ENCODE measurements at places on chromosomes 7 and 10. TPM values are rescaled to one million over a fixed set of nuclear protein-coding genes. Genes with fewer than 3 reads are reported as not detected.

GRCh38 chr7:25124465-25125136 is 459 bp downstream of the CYCS start:
- DNase-seq = peak; percentile 10

- no peak for DNase-seq
Observed at GRCh38 chr7:89621925-89622641, 532.2 kb upstream of the STEAP1 start.

DNA sequence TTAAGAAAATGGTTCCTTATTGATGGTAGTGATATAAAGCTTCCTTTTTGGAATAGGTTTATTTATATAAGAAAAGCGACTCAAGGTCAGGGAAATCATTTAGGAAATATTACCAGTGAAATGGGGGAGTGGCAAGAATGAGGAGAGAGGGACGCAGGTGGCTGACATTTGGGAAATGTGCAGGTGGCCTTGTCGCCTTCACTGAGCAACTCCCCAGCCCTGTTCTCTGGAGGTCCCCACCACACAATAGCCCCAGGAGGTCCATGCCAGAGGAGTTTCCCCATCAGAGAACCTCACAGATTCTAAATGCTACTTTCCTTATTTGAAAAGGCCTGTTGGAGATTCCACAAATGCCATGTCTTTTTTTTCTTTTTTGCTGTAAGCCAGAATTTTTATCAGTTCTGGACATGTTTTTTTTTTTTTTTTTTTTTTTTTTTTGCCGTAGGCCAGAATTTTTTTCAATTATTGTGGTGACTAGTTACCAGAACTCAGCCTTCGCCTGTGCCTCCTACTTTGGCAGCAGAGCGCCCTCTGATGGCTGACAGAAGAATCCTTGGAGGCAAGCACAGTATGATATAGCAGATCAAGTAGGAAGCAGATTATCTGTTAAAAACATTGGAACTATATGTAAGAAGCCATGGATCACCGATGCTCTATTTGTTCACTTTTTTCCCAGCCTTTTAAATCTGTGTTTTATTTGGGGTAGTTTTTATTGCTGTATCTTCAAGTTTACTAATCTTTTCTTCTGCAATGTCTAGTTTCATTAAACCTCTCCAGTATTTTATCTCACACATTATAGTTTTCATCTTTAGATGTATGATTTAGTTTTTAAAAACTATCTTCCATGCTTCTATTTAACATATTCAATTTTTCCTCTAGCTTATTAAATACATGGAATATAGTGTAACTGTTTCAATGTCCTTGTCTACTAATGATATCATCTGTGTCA is 18.6 kb downstream of the OPALIN start:
- DNase-seq = peak; percentile 54

DNA sequence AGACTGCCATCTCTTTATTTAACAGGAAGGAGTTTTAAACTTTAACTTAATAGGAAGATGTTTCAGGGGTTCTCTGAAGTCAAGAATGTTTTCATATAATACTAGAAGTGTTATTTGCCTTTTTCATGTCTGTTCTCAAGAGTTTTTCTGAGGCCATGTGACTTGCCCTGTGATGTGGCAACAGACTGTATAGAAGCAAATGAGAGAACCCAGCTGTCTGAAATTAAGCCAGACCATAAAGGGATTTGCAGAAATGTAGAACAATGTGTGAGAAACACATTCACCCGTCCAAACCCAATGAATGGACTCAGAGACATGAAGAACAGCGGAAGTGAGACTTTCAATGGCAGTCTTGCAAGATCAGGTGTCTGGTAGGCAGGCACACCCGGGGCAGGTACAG is 23.8 kb downstream of the MAPK8 start:
- no peak for DNase-seq

- DNase-seq = no peak
Observed at GRCh38 chr7:149868623-149869290, 5.0 kb upstream of the ATP6V0E2 start.

- no peak for DNase-seq
Observed at GRCh38 chr10:99682752-99683151, 23.4 kb downstream of the ENTPD7 start.

DNA sequence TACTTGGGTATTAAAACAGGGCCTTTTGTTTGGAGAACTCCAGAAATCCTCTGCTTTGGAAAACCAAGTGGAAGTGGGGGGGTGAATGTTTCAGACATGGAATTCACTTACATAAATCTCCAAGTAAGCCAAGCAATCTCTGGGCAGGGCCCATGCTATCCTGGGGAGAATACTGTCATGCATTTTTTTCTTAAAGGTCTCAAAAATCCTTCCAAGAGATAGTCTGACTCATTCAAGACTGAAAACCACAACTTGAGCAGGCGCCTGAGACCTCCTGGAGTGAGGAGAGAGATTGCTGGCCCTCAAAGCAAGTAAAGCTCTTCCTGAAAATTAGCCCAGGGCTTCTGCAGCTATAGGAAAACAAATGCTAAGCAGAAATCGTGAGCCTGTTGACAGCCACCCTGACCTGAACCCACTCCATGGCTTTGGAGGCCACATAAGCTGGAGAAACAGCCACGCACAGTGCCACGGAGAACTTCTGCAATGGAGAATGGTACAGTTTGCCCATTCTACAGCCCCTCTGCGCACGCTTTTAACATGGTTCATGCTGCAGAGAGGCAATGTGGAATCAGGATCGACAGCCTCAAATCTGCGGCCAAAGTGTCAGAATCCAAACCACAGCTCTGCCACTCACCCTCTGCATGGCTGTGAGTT is 203.1 kb upstream of the AUTS2 start:
- no peak for DNase-seq

- no peak for DNase-seq
Observed at GRCh38 chr10:66505003-66505657, 420.7 kb upstream of the LRRTM3 start.

DNA sequence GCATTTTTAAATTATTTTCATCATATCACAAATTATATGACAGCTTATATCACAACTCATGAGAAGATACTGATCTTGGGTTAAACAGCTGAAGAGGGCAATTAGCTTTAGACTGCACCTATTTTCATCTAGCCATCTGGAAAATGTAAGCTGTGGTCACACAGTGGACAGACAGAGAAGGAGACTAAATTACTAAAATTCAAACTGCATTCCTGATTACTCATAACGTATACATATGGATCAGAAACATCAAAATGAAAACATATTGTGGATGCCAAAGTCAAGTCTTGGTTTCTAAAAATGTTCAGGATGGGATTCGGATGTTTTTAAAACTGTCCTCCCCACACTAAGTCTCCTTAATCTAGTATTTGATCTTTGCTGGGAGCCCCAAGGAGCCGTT is 6.6 kb downstream of the BBIP1 start:
- DNase-seq = peak; percentile 25

DNA sequence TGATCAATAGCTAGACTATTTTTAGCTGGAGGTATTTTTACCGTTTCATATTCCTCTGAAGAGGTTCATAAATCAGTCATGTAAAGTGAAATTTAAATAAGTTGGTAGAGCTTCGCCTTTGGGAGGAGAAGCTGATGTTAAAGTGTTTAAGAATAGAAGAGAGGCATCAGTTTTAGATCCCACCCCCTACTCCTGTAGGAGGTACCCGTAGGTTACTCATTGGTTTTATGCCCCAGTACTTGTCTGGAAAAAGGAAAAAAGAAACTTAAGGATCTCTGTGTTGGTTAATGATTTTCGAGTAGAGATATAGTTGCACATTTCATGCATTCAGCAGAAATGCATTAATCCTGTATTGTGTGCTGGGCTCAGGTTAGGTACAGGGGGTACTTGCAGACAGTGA is 8.7 kb downstream of the ZNF365 start:
- DNase-seq = no peak

- DNase-seq = no peak
Observed at GRCh38 chr7:116171094-116171493, 39.2 kb upstream of the TES start.

DNA sequence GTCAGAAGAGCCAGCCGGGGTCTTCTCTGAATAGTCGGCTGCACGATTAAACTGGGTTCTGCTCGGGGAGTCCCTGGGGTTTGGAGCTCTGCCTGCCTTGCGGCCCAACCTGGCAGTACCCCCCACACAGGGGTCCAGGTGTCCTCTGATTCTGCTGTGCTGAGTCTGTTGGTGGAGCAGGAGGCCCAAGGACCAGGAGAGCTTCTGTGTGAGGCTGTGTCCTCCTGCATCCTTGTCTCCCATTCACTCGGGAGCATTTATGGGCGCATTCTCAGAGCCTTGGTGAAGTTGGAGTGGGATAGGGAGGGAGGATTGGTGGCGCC is 14.2 kb downstream of the INPP5A start:
- DNase-seq = no peak

DNA sequence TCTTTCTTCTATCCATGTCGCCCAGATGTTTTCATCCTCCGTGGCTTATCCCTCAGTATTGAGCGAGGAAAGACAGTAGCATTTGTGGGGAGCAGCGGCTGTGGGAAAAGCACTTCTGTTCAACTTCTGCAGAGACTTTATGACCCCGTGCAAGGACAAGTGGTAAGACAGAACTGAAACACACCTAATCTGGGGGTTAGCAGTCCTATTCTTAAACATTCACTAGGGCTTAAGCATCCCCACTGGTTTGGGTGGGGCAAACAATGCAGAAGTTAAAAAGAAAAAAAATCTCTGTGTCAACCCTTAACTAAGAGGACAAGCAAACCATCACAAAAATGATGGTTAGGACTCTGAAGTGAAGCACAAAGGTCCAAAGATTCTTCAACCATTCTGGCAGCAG is 43.8 kb downstream of the SP8 start:
- no peak for DNase-seq

GRCh38 chr7:91239772-91240171 is 24.5 kb upstream of the FZD1 start:
- DNase-seq = no peak

GRCh38 chr10:63763744-63764143 is 242.5 kb downstream of the REEP3 start:
- DNase-seq = peak; percentile 44

DNA sequence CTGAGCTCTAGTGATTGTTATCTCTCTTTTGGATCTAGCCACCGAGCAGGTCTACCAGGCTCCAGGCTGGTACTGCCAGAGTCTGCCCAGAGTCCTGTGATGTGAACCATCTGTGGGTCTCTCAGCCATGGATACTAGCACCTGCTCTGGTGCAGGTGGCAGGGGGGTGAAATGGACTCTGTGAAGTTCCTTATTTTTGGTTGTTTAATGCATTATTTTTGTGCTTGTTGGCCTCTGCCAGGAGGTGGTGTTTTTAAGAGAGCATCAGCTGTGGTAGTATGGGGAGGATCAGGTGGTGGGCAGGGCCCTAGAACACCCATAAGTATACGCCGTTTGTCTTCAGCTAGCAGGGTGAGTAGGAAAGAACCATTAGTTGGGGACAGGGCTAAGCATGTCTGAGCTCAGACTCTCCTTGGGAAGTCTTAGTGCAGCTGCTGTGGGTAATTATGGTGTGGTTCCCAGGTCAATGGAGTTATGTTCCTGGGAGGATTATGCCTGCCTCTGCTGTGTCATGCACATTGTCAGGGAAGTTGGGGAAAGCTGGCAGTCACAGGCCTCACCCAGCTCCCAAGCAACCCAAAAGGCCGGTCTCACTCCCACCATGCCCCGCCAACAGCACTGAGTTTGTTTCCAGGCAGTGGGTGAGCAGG is 81.8 kb downstream of the NPSR1 start:
- peak; percentile 82 for DNase-seq

DNA sequence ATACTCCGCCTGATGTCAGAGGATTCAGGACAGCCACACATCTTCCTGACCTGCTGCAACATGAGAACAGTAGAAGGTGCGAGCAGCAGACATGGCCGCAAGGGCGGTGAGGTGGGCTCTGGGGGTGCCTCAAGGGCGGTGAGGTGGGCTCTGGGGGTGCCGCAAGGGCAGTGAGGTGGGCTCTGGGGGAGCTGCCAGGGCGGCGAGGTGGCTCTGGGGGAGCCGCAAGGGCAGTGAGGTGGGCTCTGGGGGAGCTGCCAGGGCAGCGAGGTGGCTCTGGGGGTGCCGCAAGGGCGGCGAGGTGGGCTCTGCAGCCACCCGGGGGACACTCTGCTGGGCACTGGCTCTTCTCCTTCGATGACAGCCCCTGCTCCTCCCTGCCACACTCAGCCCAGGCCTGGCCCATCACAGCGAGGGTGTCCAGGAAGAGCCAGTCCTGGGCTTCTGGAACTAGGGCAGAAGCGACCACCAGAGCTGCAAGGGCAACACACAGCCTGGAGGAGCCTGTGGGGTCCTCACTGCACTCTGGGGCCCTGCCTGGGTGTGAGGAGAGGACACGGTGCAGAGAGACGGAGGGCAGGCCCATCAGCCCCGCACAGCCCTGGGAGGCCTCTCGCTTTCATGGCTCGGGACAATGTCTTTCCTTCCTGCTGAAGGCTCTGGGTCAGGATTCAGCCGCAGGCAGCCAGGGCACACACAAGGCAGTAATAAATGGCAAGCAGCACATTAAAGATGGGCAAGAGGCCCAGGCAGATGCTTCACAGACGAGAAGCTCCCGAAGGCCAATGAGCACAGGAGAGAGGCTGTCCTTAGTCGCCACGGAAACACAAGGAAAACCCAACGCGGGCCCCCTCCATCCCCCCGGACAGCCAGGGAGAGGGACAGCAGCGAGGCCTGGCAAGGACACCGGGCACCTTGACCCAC is 42.5 kb downstream of the STK32C start:
- no peak for DNase-seq

GRCh38 chr7:41822259-41822817 is 119.4 kb upstream of the INHBA start:
- DNase-seq = no peak

DNA sequence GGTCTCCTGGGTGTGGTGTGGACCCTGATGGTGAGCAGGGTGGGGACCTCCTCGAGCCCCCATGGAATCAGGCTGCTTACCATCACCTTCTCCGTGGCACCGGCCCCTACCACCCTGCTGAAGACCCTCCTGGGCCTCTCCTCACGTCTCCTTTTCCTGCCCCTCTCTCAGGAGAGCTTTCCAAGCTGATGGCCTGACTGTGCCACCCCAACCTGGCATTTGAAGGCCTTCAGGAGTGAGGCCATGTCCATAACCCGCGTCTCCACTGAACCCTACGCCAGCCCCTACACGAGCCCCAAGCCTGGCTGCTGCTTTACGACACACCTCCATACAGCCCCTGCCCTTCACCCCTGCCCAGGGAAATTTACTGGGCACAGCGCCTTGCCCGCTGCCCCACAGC is 55.4 kb downstream of the ZRANB1 start:
- DNase-seq = no peak

DNA sequence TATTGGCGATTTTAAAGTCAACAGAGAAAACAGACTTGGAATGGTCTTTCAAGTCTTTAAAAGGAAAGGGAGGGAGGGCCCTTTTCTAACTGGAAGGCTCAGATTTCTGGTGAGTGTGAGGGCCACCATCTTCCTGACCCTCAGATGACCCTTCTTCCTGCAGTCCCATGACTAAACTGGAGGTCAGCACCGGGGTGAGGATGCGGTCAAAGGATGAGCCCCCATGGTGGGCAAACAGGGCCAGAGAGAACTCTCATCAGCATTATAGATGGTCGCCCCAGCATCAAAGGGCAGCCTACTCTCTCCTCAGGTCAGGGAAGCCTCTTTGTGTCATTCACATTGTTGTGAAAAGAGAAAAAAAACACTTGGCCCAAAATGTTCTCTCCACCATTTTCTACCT is 219.2 kb downstream of the LRMDA start:
- DNase-seq = no peak

Gene CCDC146
- 3.4 TPM for total RNA-seq

Gene KCND2
- 2.7 TPM for total RNA-seq

Gene TMEM248
- total RNA-seq = 154 TPM

Gene COL26A1
- 0.19 TPM for total RNA-seq

Gene LRRN3
- 26.9 TPM for total RNA-seq

Gene TRA2A
- total RNA-seq = 17.4 TPM

Gene SLC29A4
- 4.4 TPM for total RNA-seq

Gene CCDC7
- total RNA-seq = 9.4 TPM

Gene CPEB3
- total RNA-seq = 8.6 TPM

Gene GRM8
- total RNA-seq = 0.72 TPM

Gene MYO1G
- 0.83 TPM for total RNA-seq

Gene ASB10
- total RNA-seq = 0.99 TPM

Gene RNF32
- 2.9 TPM for total RNA-seq

All from myocyte (in vitro differentiated cells).